ENCODE measurements at places on chromosomes 11 and 22.

DNA sequence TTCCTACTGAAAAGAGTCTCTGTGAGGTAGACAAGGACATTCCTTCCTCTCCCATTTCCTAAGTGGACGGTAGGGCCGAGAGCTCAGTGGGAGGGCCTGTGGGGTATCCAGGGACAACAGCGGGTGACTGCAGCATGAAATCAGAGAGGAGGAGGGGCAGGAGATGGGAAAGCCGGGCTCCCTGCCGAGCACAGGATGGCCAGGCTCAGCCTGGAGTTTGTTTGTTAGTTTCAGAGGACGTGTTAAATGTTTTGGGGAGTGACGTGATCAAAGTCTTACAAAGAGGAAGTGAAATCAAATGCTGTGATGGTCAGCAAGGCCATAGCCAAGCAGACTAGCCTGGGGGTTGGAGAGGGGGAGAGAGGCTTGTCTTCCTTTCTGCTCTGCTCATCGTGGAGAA is 152.7 kb downstream of the ADAMTS15 start:
- DNase-seq: no peak

DNA sequence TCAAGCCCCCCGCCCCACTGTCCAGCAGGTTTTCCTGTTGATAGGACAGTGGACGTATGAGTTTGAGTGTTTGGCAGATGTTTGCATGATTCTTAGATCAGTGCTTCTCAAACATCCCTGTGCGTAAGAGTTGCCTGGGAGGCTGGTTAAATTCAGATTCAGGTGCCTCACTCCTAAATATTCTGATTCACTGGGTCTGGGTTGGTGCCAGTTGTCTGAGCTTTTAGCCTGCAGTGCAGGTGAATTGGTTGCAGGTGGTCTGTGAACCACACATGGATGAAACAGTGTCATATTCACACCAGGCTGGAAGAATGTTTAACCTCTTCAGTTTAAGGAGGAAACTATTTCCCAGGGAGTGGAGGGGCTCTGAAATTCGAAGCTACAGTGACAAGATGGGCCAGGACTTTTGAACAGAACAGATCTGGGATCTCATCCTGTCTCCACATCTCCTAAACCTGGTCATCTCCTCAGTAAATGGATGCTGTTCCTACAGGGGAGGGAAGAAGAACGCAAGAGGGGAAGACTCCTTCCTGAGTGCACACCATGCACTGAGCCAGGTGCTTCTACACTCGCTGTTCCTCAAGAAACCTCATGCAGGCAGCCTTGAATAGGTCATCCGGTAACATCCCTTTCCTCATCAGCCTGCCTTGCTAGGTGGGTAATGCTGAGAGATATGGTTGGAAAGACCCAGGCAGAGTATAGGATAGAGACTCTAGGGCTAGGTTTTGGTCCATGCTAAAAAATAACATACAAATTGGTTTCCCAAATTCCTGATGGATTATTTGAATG is 47.8 kb downstream of the TEAD1 start:
- DNase-seq: no peak

DNA sequence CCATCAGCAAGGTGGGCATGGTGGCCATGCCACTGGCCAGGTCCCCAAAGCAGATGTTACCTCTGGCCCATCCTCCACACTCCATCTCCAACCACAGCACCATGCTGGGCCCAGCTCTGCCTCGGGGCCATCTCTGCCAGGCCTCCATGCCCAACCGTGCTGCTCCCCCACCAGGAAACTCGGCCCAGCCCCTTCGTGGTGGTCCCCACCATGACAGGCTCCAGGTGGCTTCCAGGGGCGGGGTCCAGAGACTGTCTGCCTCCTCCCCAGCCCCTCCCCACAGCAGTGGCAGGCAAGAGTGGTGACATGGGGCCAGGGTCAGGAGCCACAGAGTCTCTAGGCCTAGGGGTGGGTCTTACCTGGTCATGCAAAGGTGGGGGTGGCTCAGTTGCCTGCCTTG is 27.3 kb downstream of the OR10D3 start:
- no peak for DNase-seq

GRCh38 chr11:127345819-127346459 is 345.4 kb upstream of the KIRREL3 start:
- peak; percentile 0 for DNase-seq

GRCh38 chr11:64358536-64358906 is 441 bp upstream of the RPS6KA4 start:
- DNase-seq: no peak

GRCh38 chr11:89205378-89205777 is 27.7 kb downstream of the TYR start:
- DNase-seq: no peak

DNA sequence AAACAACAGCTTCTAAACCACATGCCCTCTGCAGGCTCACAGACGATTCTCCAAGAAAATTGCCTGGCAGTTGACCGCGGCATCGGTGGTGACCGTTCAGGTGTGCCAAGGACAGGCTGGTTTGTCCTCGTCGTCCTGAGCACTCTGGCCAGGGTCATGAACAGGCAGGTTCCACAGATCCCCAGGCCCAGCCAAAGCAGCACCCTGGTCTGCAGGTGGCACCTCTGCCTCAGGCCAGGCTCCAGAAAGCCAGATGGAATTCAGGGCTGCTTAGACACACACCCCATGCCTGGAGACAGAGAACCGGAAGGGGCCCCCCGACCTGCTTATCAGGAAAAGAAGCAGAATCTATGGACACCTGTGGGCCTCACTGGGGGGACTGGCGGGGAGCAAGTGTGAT is 338.7 kb downstream of the BRD1 start:
- no peak for DNase-seq

DNA sequence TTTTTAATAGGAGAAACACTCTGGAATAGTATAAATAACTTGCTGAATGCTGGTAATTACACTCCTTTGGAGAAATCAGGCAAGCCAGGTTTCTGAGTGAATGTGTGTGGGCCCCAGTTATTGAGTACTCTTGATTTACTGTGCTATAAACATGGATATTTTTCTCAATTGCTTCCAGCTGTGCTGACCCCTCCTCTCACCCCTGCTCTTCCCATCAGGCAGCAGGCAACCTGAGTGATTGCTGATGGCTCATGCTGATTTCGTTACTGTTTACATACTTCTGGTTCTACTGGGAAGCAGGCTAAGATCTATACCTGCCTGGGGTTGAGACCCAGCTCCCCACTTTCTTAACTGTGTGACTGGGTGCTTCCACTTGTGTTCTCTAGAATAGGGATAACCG is 68.5 kb downstream of the DHCR7 start:
- DNase-seq: no peak

DNA sequence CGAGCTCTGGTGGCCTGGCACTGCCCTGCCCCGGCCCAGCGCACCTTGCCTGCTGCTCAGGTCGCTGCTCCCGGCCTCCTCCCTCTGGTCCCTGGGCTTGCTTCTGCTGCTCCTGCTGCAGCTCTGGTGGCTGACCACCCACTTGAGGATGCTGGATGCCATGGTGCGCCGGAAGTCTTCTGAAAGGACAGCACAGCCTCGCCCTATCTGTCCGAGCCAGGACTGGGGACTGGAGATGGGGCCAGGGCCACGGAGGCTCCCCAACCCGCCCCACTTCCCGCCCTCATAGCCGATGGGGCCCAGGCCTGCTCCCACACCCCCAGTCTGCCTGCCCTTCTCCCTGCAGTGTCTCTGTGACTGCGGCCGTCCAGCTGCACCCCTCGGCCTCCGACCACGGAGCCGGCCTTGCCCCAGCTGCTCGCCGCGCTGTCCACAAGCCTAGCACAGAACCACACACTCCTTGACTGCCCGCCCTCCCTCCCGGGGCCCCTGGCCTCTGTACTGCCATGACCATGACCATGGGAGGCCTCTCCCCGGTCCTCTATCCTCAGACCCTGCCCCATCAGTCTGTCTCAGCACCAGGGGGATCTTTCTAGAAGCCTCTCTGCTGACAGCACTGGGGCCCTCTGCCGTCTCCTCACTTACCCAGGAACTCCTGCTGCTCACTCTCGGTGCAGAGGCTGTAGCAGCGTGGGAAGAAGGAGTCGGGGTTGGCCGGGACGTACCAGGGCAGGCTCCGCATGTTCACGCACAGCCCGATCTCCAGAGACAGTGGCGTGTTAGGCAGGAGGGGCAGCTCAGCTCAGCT is 12.7 kb downstream of the TTLL8 start:
- no peak for DNase-seq

- DNase-seq: no peak
Measured at GRCh38 chr22:22467112-22467511, 41.4 kb downstream of the ZNF280B start.

DNA sequence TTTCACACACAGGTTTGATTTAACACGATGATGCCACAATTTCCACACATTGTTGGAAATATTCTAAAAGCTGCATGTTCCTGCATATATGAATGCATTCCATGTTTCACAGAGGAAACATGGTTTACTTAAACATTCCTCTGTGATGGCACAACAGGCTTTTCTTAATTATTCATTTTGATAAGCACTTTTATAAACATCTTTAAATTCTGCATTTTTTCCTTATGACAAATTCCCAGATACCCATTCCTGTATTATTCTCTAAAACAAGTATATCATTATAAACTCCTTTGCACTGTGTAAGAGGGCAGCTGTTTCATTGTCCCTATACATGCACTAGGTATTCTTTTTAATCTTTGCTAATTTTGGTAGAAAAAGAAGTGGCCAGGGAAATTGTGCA is 532.3 kb downstream of the SOX6 start:
- no peak for DNase-seq

DNA sequence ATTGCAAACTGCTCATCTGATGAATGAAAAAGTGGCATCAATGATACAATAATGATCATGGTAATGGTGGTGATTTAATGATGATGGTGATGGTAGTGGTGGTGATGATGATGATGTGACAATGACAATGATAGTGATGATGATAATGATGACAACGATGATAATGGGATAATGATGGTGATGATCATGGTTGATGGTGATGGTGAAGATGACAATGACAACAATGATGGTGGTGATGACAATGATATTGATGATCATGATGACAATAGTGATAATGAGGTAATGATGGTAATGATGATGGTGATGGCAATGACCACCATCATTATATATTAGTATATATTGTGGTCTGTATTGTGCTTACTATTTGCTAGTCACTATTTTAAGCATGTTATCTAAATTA is 474.3 kb downstream of the TBC1D22A start:
- DNase-seq: no peak

DNA sequence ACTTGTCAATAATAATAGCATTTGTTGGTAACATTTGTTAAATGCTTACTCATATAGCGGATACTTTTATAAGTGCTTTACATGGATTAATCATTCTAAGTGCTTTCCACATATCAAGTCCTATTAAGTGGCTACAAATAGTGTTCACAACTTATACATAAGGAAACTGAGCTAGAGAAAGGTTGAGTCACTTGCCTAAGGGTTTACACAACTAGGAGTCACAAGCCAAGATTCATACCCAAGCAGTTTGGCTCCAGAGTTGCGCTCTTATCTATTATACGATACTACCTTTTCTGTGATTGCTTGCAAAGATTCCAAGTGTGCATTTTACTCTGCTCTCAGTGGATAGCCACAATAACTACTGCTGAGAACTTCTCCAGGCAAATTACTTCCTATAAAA is 215.9 kb upstream of the CCDC90B start:
- no peak for DNase-seq

DNA sequence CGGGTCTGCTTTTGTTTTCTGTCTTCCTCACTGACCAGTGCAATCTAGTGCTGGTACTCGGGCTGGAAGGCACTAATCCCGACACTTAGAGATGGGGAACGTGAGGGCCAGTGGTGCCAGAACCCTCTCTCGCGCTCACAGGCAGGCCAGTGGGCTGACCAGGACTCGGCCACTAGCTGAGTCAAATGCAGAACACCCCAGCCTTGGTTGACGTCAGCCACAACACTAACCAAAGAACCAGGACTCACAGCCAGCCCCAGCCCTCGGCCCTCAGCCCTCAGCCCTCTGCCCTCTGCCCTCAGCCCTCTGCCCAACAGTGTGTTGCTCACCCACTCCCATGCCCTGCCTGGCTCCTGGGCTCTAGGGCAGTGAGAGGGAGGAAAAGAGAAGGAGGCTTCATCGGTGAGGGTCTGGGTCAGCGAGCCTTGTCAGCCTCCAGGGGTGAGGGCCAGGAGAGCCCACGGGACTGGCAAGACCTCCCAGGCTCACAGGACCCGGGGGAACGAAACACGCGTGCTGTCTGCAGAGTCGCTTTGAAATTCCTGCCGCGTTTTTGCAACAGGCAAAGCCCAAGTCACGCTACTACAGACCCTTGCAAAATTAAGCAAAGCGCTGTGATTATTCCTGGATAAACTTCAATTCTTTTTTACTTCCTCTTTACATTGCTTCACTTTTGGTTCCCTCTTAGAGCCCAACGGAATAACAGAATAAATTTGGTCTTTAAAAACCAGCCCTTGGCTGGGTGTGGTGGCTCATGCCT is 27.5 kb downstream of the KIAA0930 start:
- DNase-seq: no peak

DNA sequence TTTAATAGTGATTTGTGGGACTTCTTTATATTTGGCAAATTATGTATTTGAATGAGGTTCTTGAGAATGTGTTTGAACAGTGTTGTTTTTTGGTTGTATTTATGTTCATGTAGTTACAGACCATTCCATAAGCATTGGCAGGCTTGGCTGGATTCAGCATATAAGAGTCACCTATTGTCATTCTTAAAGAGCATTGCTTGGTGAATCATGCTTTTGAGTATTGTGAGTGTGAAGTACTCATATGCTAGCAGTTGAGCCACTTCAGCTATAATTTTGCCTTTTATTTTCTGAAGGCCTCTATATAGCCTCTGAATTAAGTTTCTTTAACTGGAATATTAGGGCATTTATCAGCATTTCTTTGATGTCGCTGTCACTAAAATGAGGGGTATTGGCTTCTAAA is 110.0 kb upstream of the GAL start:
- DNase-seq: no peak

- DNase-seq: no peak
Measured at GRCh38 chr11:125931116-125931515, 14.7 kb upstream of the VSIG10L2 start.

- DNase-seq: no peak
Measured at GRCh38 chr22:41862530-41863266, 29.8 kb downstream of the SREBF2 start.

GRCh38 chr11:83326326-83326725 is 40.2 kb upstream of the CCDC90B start:
- no peak for DNase-seq

DNA sequence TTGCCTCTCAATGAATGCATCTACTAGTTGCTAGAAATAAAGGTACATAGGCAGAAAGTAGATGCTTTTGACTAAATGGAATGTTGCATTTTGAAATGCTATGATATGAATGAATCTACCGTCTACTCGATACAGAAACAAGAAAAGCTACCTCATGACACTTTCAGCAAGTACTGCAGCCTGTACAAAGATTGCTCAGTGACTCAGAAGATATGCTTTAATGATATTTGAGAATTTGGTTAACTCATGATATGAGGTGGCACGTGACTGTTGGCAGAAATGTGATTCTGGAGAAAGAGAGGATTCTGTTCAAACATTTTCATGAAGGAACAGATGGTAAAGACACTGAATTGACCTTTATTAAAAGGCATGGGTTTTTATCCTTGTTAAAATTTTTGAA is 76.0 kb downstream of the HSD17B12 start:
- DNase-seq: no peak

GRCh38 chr11:107183953-107184352 is 165.7 kb upstream of the GUCY1A2 start:
- DNase-seq: no peak

- DNase-seq: no peak
Measured at GRCh38 chr11:125890447-125891100, 3.1 kb downstream of the HYLS1 start.

GRCh38 chr11:32817852-32818183 is 11.9 kb upstream of the PRRG4 start:
- no peak for DNase-seq
